ENCODE measurements at places on chromosomes 7 and 10. TPM values are rescaled to one million over a fixed set of nuclear protein-coding genes. Genes with fewer than 3 reads are reported as not detected.
A peak's percentile ranks its signal among the peaks of the same experiment; 100 is the strongest.

DNA sequence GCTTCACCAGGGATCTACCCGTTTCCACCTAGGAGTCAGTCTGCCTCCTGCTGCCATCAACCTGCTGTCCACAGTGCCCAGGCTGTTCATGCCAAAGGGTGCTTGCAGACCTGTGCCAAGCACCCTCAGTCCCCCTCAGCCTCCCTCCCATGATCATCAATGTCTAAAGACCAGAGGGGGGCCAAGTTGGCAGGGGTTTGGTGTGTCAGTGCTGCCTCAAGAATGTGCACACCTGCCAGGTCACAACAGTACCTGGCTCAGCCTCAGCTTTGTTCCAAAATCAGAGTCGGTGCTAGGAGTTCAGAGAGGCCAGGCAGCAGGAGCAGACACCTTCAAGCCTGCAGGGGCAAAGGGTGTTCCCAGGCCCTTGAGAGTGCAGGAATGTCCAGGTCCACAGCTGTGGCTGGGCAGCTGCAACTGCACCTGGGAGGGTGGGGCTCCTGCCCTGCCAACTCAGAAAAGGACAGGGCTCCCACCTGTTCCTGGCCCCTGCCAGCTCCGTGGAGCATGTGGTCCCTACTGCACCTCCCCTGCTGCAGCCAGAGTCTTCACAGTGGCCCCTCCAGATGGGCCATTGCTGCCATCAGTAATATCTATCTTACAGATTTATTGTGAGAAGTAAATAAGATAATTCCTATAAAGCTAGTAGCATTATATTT lies 219.5 kb downstream of the POLR1F start:
- DNase-seq: no peak

- DNase-seq: no peak
These were observed 114.7 kb downstream of the MYO3A start for GRCh38 chr10:26048756-26049155.

- DNase-seq: no peak
These were observed 54.6 kb downstream of the EEPD1 start for GRCh38 chr7:36207451-36208291.

DNA sequence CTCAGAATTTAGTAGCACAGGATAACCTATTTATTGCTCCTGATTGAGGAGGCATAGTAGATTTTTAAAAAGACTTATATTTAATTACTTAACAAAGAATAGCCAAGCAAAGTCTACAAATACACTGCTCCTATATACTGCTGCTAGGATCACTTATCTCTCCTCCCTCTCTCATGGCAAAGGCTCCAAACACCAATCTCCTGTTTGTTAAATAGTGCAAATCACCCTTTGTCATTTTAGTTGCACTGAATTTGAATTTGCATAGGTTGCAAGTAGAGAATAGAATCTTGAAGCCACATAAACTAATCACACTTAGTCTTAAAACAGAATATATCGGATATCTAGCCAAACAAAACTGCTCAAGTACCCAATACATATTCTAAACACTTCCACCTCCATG lies 219.1 kb upstream of the LRRN3 start:
- no peak for DNase-seq

GRCh38 chr7:29955799-29956486 lies 33.7 kb downstream of the SCRN1 start:
- DNase-seq: no peak

GRCh38 chr7:28408105-28408959 lies 4.0 kb upstream of the CREB5 start:
- peak; percentile 19 for DNase-seq

DNA sequence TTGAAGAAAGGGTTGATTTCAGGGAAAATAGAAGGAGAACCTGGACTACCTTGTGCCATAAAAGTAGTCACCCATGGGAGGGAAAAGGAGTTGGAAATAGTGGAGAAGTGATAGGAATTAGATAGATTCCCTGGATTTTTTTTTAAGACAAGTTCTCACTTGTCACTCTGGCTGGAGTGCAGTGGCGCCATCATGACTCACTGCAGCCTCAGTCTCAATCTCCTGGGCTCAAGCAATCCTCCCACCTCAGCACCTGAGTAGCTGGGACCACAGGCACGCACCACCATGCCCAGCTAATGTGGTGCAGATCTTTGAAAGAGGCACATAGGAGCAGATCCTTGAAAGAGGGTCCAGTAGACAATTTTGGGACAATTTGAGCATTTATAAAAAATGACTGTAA lies 9.5 kb upstream of the BLNK start:
- DNase-seq: no peak

GRCh38 chr7:116306409-116307048 lies 96.2 kb downstream of the TES start:
- DNase-seq: no peak

- no peak for DNase-seq
These were observed 41.6 kb downstream of the RBM28 start for GRCh38 chr7:128302139-128302538.

- DNase-seq: no peak
These were observed 54.5 kb downstream of the COA1 start for GRCh38 chr7:43674559-43675436.

DNA sequence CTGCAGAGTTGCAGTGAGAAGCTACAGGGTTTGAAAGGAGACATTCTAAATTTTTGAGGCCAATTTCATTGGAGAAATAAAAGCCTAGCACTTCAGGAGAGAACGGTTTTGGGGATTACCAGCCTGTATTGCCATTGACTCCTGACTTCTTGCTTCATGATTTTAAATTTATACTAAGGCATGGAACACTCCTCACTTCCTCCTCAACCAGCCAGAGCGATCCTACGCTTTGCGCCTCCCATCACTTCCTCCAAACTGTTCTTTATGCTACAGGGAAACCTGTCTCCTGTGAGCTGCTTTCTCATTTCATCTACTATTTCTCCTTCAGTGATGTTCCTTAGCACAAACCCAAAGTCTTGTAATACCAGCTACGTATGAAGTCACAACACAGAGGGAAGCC lies 495.1 kb downstream of the SUGCT start:
- no peak for DNase-seq

DNA sequence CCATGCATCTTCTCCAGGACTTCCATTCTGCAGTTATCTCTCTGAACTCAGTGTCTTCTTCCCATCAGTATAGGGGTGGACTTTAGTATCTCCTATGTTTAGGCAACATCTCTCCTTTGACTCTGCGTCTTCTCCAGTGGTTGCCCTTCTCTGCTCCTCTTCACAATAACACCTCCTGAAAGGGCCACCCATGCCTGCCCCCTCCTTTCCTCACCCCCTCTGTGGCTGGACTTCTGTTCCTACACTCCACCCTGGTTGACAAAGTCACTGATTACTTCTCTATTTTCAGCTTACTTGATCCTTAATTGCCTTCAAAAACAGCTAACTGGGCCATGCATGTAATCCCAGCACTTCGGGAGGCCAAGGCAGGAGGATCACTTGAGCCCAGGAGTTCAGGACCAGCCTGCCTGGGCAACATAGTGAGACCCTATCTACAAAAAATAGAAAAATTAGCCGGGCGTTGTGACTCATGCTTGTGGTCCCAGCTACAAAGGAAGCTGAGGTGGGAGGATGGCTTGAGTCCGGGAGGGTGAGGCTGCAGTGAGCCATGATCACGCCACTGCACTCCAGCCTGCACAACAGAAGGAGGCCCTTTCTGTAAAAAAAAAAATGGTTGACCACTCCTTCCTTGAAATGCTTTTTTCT lies 13.7 kb downstream of the SRGN start:
- DNase-seq: no peak

DNA sequence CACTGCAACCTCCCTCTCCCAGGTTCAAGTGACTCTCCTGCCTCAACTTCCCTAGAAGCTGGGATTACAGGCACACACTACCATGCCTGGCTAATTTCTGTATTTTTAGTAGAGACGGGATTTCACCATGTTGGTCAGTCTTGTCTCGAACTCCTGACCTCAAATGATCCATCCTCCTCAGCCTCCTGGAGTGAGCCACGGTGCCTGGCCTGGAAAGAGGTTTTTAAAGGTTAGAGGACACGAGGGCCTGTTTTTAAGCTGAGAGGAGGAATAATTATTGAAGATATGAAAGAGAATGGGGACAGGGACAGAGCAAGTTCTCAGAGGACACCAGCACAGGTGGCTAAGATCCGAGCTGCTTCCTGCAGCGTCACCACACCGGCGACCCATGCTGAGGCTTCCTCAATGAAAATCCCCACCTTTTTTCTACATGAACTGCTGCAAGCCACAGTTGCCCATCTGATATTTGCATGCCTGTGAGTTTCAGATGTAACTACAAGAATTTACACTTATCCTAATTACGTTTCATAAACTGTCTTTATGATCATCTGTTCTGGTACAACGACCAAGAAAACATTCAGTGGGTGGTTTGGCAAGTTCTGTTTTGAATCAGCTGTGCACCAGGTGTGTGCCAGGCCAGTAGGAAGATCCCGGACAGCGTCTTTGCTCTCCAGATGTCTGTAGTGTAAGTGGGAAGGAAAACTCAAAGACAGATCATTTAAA lies 76.0 kb downstream of the HIP1 start:
- no peak for DNase-seq

DNA sequence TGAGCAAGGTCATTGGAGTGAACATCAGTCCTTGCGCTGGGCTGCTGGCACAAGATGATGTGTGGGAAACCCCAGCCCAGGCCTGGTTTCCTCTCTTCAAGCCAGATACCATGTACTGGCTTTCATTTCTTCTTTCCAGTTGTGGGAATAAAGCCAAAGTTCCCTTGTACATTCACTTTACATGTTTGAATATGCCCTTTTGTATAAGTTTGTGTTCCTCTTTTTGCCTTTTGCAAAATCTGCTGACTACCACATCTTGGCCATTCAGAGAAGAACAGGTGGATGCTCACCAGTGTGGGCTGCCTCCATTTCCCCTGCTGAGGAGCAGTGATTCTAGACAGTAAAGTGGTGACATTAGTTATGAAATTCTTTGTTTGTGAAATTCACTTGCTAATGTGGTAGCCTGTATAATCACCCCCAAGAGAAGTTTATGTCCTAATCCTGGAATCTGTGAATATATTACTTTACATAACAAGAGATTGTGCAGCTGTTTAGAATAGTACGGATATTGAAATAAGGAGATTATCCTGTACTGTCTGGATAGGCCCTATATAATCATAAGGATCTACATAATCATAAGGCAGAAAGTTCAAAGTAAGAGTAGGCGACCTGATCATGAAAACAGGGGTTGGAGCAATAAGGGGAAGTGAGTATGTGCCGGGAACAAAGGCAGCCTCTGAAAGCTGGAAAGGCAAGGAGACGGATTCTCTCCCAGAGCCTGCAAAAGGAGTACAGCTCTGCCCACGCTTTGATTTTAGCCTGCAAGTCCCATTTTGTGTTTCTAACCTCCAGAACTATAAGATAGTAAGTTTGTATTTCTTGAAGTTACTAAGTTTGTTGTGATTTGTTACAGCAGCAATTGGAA lies 18.8 kb upstream of the AOAH start:
- DNase-seq: no peak

DNA sequence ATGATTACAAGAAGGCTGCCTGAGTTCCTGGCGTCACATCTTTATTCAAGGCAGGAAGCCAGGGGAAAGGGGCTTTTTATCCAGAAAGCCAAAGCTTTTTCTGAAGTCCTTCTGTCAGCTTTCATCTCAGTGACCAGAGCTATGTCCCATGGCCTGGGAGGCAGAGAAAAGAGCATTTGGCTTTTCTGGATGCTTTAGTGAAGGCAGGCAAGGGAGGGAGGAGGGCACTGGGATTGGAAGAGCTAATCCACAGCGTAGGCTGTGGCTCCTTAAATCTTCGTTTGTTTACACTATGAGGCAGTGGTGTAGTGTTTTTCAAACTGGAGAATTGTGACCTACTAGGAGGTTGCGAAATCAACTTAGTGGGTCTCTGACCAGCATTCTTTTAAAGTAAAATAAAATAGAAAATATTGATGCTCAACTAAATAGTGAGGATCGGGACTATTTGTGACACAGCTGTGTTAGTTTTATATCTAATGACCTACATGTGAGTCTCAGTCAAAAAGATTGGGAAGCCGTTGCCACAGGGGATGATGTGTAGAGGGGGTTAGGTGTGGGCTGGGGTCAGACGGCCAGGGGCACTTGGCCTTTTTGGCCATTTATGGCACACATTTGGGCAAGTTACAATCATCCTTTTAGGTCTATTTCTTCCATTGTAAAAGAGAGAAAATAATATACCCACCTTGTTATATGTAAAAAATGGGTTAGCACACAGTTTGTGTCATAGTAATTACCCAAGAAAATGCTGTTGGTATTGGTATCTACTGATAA lies 14.1 kb downstream of the CRYGN start:
- DNase-seq: no peak

- no peak for DNase-seq
These were observed 225.0 kb upstream of the CELF2 start for GRCh38 chr10:10792681-10793080.

GRCh38 chr10:49222170-49222569 lies 34.0 kb upstream of the TMEM273 start:
- DNase-seq: no peak

DNA sequence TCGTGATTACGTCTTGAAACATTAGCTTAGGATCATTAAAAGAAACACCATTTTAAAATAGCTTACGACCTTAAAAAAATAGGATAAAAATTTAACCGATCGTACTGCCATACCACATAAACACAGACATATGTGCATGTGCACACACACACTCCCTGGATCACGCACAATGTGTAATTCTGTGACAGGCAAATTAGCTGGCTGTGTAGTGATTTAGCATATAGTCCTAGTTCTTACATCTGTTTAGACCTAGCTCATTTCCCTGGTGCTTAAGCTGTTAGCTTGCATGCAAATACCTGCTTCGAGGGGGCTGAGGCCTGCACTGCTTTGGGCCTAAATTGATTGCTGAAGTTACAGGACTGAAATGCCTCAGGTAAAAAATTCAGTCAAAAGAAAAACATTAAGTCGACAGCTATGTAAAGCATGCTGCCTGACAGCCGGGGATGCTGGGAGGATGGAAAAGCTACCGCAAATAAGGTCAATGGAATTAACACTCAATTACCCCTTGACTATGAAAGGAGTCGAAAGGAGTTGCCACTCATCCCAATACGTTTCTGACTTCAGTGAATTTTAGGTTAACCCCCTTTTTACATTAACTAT lies 267.1 kb upstream of the FZD8 start:
- DNase-seq: no peak

- DNase-seq: no peak
These were observed 112.1 kb upstream of the ABCB5 start for GRCh38 chr7:20503278-20503950.

- no peak for DNase-seq
These were observed 57.4 kb downstream of the CDK6 start for GRCh38 chr7:92778972-92779371.

GRCh38 chr10:14700546-14700945 lies 74.2 kb downstream of the FAM107B start:
- DNase-seq: no peak

DNA sequence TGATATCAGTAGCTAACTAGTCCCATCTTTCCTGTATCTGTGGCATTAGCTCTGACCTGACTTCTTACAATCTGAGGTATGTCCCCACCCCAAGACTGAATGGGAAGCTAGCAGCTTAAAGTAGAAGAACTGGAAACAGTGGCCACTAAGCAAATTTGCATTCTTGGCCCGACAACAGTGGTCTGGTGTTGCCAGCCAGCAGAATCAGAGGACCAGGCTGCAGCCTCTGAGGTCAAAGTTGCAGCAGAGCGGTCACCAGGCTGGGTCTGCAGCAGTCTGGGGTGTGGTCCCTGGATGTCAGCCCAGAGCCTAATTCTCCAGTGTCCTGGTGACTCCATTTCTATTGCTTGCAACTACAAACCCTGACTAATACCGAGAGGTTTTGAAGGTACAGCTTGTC lies 26.3 kb downstream of the FAM107B start:
- DNase-seq: no peak

TCF7L2 gene
- total RNA-seq: 34.8 TPM

UPF2 gene
- 26.2 TPM for total RNA-seq

CLRN3 gene
- total RNA-seq: not detected

FAM241B gene
- total RNA-seq: 11.6 TPM

NT5C3A gene
- total RNA-seq: 35.5 TPM

SPDYE5 gene
- total RNA-seq: not detected

GBX1 gene
- 2.4 TPM for total RNA-seq

CDK13 gene
- 53.8 TPM for total RNA-seq

Data from neural crest cell (in vitro differentiated cells).